ENCODE measurements at places on chromosomes 5 and 9.

GRCh38 chr5:109982966-109983534 lies 293.3 kb downstream of the MAN2A1 start:
- DNase-seq, result no peak

DNA sequence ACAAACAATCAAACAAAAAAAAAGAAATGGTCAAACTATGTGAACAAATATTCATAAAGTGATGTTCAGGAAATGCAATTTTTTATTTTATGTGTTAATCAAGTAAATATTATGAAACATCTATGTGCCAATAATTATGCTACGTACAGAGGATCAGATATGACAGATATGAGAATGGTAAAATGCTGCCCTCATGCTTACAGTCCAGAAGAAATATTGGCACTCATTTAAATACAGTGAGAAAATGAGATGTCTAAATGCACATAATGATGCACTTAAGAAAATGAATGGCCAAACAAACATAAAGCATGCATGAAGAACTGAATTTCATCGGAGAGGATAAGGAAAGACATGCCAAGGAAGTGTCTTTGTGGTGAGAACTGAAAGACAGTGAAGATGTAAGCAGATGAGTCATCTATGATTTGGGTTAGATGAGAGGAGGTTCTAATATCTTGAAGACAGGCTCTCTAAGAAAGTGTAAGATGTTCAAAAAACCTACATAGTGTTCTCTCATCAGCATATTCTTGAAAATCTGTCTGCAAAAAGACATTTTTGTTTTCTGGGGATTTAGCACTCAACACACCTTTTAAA lies 1231.1 kb upstream of the ACO1 start:
- no peak for DNase-seq

DNA sequence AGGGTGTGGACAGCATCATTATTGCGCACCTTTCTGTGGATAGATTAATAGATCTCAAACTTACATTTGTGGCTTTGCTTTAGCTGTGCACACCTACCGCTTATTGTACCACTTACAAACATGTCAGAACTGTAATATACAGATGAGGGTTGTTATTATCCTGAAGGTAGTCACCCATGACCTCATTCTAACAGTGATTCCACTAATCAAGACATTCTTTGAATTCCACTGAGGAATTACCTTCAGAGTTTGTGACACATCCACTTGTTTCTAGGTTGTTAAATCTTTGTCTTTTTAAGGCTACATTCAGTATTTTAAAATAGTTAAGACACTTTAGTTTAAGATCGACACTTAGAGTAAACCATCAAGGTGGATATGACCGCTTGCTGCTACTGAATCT lies 7.8 kb downstream of the KCNV2 start:
- no peak for DNase-seq

GRCh38 chr9:89984214-89984613 lies 379.4 kb downstream of the GADD45G start:
- no peak for DNase-seq

GRCh38 chr5:139746691-139747582 lies 48.7 kb upstream of the PSD2 start:
- DNase-seq, result peak; percentile 60

GRCh38 chr9:91359083-91359482 lies 2.6 kb downstream of the AUH start:
- no peak for DNase-seq

DNA sequence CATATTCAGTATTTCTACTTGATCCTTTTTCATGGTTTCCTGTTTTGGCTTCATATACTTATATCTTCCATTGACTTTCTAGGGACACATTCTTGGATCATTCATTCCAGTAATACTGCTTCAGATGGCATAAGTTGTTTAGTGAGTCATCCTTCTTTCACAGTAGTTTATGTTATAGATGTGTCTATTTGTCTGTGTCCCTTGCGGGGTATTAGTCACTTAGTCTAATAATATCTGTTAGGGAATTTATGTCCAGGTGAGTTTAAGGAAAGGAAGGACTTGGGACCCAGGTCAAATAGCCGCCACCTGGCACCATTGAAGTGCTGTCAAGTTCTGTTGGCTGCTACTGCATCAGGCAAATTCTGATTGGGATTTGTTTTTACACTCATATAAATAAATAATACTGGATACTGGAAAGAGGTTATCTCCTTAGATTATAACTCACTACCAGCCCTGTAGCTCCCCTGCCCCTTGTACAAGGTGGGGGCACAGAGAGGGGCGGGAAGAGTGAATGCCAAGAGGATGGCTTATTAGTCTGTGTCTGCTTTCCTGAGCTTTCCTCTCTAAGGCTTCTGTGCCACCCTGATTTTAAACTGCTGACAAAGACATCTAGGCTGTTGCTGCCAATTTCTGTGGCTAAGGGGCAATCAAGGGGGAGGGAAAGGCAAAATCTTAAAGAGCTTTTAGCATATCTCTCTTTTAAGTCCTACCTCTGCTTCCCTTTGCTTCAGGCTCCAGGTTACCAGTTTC lies 64.9 kb downstream of the CDC42SE2 start:
- no peak for DNase-seq

DNA sequence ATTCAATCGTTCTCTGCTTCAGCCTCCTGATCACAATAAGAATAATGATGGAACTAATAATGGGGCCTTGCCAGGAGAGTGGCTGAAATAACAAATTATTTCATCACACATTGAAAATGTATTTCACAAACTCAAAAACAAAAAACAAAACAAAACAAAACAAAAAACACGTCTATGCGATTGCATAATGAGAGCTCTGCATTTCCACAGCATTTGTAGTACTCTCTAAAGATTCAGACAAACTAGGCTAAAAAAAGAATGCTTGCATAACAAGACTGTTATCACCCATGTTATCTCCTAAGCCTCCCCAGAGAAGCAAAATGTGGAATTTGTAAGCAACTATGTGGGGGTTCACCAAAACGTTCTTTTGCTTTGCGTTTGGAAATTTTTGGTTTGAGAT lies 48.1 kb downstream of the PRELID2 start:
- no peak for DNase-seq

DNA sequence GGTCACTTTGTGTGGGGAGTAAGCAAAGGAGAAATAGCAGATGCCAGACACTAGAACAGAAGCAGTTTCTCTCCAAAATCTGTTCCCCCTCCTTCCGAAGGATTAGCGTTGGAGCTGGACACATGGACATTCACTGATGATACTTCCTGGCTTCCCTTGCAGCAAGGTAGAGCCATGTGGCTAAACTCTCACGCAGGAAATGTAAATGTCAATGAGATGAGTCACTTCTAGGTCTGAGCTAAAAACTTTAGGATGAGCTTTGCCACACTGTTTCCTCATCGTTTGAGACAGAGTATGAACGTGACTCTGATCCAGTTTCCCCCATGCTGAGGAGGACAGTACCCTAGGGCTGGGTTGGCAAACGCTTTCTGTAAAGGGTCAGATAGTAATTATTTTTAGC lies 5.1 kb downstream of the BHMT2 start:
- DNase-seq, result no peak

DNA sequence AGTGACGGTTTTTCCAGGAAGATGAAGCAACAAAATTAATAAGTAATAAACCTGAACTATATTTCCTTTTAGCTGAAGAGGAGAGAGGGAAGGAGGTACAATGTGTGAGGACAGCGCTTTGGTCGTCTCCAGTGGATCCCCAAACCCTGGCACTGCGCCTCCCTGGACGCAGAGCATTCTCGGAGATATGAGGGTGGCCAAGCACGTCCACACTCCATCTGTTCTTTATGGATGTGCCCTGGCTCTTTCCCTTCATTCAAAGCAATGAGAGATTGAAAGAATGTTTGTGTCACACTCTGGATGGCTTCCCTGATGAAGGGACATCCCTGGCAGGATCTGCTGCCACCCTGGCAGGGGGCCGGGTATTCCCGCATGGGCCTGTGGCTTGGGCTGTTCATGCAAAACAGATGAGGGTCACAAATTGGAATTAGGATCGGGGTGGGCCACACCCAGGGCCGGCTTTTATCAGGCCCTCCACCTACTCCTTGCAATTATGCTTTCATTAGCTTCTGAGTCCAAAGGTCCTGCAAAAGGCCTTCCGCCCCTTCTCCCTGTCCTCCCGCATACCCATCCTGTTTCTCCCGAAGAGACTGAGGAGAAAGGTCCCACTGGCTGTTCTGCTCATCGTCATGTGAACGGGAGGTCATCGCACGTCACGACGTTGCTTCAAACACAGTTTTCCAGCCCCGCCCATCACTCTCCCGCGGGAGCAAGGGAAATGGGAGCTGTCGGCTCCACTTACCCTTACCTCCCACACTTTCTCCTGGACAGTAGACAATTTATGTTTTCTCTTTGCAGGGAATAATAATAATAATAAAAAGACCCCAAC lies 286.1 kb upstream of the IRX4 start:
- DNase-seq, result no peak

DNA sequence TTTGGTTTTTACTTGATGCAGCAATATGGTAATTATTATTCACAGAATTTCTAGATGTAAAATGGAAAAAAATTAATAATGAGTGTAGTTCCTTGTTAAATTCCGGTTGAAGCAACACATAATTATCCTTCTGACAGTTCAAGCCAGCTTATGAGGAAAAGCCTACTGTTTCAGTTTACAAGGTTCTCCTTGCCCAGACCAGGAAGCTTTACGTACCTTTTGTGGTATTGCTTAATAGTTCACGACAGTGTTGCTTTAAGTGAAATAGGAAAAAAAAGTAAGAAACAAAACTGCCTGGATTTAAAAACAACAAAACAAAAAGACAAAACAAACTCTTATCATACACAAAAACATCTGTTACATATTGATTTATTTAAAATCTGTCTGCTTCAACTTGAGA lies 547.3 kb upstream of the C9orf72 start:
- no peak for DNase-seq

- DNase-seq, result no peak
Measured at GRCh38 chr5:143733665-143734455, 78.1 kb upstream of the HMHB1 start.

GRCh38 chr9:127503947-127504886 lies 52.9 kb downstream of the LRSAM1 start:
- peak; percentile 71 for DNase-seq

GRCh38 chr5:127536687-127537086 lies 19.2 kb downstream of the PRRC1 start:
- DNase-seq, result no peak
